Suppressor macrophage (primary cell): ENCODE measurements at places on chromosomes 11 and 22.

DNA sequence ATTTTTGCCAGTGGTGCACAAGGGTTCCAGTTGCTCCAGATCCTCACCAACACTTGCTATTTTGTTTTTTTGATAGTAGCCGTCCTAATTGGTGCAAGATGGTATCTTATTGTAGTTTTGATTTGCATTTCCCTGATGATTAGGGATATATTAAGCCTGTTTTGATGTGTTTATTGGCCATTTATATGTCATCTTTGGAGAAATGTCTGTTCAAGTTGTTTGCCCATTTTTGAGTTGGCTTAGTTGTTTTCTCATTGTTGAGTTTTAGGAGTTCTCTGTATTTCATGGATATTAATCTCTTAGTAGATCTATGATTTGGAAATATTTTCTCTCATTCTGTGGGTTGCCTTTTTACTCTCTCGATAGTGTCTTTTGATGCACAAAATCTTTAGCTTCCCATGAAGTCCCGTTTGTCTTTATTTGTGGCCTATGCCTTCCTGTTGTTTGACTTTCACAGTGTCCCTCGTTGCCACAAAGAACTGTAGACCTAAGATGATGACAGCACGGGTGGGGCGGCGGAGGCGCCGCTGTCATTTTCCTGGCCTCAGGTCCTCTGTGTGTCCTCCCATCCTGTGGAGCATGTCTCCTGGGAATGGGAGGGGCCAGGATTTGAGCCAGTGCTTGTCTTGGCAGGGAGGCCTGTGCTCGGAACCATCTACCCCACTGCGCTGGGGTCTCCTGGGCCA lies 33.5 kb downstream of the LRP5 start:
- no peak for DNase-seq

DNA sequence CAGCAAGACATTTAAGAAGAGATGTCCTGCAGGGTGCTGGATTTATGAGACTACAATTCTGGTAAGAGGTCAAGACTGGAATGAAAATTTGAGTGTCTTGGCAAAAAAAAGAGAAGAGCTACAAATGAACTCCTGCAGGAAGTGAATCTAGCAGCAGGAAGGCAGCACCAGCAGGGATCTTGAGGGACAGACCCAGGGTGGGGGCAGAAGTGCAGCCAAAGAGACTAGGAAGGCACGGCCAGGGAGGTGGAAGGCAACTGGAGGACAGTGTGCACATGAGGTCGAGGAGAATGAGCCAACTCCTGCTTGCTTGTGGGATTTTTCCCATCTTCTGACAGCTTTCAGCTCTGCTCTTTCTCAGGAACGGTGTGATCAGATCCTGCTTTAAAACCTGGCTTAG lies 263.2 kb downstream of the BUD13 start:
- DNase-seq: no peak

- DNase-seq: no peak
Measured at GRCh38 chr22:44103735-44104480, 76.8 kb upstream of the PARVG start.

GRCh38 chr11:10606536-10607208 lies 38.2 kb upstream of the LYVE1 start:
- DNase-seq: peak; percentile 88

GRCh38 chr11:31645747-31646146 lies 136.2 kb downstream of the ELP4 start:
- DNase-seq: no peak

GRCh38 chr22:22569218-22569617 lies 10.2 kb upstream of the PRAME start:
- no peak for DNase-seq

GRCh38 chr11:122812638-122813037 lies 25.7 kb upstream of the CRTAM start:
- DNase-seq: no peak

DNA sequence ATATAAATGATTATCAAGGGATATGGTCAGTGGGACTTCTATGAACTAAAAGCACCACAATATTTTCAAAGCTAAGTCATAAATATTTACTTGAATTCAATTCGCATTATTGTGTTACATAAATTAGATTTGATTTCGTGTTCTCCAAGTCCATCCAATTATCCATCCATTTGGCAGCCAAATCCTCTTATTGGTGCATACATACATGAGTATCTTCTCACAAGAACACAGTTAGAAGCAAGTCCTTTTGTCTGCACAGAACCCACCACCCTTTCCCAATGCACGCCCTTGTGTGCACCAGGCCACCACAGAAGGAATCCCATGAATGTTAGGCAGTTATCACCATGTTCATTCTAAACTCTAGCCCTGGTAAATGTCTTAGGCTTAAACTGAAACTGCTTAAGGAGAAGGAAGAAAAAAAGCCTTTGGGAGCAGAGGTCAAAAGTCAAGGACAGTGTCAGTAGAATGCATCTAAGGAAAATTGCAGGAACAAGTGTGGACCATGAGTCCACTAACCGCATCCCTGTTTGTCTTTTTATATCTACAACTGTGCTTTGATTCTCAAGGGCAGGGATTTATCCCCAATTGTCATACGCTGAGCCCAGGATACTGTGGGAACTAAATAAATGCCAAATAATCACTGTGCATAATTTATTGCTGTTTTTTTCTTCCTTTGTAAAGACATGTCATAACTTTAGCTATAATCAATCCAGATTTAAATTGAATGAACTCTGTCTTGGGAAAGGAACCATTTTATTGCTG lies 108.2 kb upstream of the DDI1 start:
- no peak for DNase-seq

DNA sequence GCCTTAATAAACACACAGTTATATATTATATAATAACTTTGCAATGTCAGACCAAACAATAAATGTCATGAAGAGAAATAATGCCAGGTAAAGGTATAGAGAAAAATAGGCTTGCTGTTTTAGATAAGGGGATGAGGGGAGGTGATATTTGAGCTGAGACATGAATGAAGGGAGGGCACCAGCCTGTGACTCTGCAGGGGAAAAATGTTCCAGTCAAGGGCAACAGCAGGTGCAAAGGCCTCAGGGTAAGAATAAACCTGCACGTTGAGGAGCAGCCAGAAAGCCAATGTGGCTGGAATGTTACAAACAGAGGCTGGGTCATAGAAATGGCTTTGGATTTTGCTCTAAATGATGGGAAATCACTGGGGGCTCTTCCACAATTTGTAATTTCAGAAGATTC lies 519.6 kb downstream of the SOX6 start:
- no peak for DNase-seq

DNA sequence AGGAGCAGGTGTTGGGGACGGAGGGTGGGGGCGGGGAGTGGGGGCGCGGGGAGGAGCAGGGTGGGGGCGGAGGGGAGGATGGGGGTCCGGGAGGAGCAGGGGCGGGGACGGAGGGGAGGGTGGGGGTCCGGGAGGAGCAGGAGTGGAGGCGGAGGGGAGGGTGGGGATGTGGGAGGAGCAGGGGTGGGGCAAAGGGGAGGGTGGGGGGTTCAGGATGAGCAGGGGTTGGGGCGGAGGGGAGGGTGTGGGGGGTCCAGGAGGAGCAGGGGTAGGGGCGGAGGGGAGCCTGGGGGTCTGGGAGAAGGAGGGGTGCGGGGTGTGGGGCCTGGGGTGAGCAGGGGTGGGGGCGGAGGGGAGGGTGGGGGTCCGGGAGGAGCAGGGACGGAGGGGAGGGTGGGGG lies 17.1 kb downstream of the CRELD2 start:
- DNase-seq: no peak

DNA sequence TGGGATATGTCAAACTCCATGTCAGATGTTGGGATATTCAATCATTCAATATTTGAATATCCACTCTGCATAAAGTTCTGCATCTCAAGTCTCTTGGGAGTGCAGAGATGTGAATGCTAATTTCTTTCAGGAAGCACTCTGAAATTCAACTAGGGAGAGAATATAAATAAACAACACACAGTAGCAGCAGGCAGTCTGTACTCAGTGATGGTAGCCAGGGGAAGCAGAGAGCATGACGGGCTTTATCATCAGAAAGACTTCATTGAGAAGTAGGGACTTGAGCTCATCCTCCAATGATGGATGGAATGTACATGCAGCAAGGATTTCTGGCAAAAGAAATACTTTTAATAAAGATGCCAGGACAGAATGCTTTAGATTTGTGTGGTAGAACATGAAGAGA lies 9.8 kb upstream of the TEAD1 start:
- DNase-seq: no peak

DNA sequence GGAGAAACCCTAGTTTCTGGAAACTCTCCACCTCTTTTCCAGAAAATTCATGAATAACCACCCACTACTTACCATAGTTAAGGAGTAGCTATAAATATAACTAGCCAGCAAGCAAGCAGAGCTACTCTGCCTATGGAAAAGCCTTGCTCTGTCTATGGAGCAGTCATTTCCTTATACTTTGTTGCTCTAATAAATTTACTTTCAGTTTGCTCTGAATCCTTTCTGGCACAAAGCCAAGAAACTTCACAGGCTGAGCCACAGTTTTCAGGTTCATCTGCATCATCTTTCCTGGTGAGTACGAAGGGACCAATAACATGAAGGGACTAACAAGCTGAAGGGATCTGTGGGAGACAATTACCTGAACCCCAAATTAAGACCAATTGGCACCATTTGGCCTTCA lies 4.6 kb downstream of the OR4C45 start:
- no peak for DNase-seq

DNA sequence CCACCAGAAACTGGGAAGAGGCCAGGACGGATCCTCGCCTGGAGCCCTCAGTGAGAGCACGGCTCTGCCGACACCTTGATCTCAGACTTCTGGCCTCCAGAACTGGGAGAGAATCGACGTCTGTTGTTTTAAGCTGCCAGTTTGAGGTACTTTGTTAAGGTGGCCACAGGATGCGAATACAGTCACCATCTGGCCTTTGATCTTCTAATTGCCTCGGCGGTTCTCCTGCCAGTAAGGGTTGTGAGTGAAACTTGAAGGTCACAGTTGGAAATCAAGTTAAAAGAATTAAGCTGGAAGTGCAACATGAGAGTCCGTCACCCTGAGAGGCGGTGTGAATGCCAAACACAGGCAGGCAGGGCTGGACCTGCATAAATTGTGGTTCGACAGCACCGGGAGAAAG lies 27.9 kb downstream of the PARVB start:
- DNase-seq: no peak

DNA sequence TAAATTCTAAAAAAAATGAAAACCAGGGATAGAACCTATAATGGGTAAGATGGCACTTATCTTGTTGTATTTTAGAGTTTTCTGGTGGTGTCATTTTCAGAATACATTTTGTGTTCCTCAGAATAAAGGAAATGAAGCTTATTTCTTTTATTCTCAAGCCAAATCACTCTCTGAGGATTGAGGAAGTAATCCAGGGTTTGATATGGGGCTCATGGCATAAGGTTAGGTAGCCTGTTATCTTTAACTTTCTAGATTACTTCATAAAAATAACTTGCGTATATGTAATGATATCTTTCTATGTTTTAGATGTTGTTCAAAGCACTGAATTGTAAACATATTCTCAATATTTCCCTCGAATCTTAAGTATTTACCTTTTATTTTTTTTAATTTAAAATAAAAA lies 33.5 kb downstream of the PDE3B start:
- no peak for DNase-seq

DNA sequence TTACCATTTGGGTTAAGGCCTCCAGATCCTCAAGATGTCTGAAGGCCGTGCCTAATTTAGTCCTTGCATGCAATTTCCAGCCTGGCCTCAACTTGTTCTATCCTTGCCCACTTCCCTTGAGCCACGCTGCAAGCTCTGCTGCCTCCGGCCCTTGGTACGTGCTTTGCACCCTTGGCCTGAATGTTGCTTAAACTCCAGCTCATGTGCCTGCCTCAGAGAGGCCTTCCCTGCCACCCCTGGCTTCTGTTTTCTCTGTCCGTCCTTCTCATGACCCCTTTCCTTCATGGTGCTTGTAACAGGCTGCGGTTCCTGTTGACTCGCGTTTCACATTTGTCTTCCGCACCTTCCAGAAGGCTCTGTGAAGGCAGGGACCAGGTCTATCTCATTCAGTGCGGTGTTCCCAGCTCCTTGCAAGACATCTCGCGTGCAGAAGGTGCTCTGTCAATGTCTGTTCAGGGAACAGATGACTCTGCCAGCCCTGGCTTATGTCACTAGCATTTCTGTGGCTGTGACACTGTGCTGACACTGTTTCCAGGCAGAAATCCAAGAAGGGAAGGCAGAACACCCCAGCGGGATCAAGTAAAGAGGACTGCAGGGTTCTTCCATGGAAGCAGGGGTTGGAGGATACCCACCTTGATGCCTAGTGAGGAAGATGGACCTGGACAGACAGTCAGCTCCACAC lies 61.8 kb downstream of the FBLN1 start:
- no peak for DNase-seq

DNA sequence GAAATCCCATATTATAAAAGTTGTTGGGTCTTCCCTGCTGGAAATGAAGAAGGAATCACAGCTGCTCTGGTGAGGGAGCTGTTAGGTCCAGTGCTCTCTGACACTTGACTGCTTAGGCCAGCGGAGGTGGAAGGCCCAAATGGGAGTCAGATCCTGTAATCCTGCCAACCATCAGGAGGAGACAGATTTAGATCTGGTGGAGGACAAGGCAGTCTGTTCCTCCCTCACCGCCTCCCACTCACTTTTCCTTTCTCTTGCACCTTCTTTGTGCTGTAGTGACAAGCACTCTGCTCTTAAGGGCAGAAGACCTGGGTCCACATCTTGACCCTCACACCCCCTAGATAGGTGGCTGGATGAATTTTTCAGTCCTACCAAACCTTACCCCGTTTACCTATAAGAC lies 59.7 kb upstream of the CHST1 start:
- DNase-seq: no peak

DNA sequence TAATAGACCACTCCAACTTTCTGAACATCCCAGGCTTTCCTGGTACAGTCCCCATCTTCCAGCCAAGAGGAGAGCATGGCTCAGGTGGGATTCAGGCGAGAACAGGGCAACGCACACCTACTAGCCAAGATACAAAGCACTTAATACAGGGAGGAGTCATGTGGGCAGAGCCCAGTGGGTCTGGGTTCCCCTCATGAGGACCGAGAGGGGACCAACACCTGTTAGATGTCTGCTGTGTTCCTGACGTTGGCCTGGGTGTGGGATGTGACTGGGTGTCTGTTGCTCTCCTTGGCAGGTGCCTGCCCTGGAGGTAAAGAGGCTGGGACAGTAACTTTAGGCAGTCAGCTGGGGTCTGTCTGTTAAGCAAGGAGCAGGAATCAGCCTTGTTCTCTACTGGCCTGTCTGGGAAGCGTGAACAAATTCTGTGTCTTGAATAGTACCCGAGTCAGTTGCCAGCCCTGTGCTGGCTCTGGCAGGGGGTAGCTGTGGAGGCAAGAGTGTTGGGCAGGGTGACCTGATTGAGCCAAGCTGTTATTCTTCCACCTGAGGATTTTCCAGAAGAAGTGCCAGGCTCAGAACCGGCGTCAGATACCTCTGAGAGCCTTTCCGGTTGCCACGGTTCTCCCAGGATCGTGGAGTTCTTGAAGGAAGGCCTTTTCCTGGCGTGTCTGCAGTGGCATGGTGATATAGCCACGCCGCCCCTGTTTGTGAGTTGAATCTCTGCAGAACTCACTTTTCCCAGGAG lies 56.3 kb downstream of the BCR start:
- DNase-seq: no peak

- no peak for DNase-seq
Measured at GRCh38 chr22:47629791-47630655, 867.6 kb downstream of the TBC1D22A start.

DNA sequence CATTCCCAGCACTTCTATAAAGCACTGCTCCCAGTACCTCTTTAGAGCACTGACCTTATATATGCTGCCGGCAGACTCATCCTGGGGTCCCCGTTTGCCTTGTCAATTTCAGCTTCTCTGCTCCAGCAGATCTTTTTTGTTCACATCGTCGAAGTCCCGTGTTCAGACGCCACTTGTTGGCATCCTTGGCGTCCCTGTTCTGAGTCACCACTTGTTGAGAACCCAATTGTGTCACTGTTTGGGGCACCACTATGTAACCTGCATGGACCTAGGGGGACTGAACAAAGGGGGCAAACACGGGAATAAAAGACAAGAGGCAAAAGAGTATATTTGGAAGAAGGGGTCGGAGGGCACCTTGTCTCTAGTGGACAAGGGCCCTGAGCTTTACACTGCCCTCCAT lies 25.5 kb downstream of the OR10A6 start:
- no peak for DNase-seq
